ENCODE measurements at places on chromosomes 11 and 22.
A peak's percentile ranks its signal among the peaks of the same experiment; 100 is the strongest.

GRCh38 chr11:113952070-113952469 is 22.8 kb upstream of the HTR3A start:
- no peak for DNase-seq

DNA sequence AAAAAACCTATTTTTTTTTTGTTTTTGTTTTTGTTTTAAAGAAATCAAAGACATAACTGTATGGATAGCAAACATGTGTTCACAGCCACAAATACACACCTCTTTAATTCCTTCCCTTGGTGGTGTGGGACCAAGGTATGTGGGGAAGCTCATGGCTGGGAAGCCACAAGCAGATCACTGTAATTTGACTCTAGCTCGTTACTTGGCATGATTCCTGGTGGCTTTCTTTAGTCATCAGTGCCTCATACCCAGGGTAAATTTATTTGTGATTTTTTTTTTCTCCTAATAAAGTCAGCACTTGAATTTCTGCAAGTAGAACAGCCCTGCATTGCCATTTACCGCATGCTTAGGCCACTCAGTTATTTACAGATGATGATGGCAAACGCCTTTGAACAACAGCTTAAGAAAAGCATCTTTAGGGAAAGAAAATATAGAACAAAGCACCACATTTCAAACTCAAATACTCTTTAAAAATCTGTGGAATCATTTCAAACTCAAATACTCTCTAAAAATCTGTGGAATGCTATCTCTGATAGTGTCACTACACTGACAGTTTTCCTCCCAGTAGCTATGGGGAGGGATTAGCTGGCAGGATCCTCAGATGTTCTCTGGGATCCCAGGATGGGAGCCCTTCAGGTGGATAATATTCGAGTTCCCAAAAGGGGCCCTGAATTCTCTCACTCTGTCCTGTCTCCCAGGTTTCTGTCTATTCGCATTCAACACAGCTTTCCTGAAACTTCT is 687.2 kb downstream of the OPCML start:
- DNase-seq: no peak

DNA sequence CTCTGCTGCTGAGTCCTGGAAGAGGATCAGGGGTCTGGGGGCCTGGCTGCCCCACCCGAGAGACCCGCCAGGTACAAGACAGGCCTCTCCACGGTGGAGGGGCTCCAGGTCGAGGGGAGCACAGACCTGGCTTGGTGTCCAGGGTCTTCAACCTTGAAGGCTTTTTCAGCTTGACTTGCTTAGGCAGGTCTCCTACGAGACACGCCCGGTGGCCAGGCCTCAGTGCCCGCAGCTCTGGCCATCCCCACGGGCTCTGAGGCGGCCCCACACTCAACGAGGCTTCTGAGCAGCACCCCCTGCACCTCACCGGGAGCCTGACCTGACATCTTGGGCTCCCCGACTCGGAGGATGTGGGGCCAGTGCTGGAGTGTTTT is 6.6 kb upstream of the PLXNB2 start:
- DNase-seq: peak; percentile 26

DNA sequence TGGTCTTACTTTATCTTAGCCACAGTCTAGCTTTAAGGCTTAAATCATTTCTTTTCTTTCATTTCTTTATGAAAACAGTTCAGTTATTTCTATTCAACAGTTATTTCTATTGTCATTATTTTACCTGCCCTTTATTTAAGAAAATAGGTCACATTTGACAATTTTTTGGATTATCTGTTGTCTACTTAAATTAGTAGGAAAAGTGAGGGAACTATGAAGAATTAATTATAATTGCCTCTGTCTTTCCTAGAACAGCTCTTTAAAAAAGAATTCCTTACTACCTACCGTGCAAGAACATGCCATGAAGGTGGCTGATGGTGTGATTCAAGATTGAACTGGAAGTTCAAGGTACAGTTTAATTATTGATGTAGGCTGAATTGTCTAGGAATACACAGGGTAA is at the start of gene OR4C6:
Gene OR4C6, plus strand, starts transcription at position 301 of the 400 bp plus-strand sequence. CDS start 2,966 bp downstream, outside the sequence.
- no peak for DNase-seq

GRCh38 chr11:132300283-132300682 is 929.9 kb downstream of the NTM start:
- no peak for DNase-seq

- DNase-seq: no peak
These were observed 35.9 kb downstream of the KIAA0930 start for GRCh38 chr22:45204819-45205218.

DNA sequence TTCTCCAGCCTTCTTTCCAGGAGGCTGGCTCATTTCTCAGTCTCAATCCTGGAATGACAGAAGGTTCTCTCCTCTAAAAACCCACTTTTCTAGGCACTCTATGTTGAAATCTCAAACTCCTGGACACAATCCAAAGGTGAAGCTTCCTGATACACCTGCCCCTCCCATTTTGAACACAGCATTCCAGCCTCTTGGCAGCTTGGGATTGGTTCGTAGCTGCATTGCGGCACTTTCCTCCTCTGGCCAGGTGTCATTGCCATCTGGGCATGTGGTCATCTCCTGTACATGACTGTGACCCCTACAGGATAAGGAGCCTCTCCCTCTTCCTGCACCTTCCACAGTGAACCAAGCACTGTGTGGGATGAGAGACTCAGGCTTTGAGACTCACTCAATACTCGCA is 230.2 kb upstream of the B3GAT1 start:
- no peak for DNase-seq

GRCh38 chr22:32023251-32023827 is 19.7 kb upstream of the SLC5A1 start:
- DNase-seq: no peak

GRCh38 chr11:73962101-73962705 is 11.4 kb downstream of the DNAJB13 start:
- DNase-seq: no peak

- DNase-seq: no peak
These were observed 174.5 kb downstream of the CEP164 start for GRCh38 chr11:117502015-117502778.

- no peak for DNase-seq
These were observed 66.4 kb downstream of the ZNRF3 start for GRCh38 chr22:28949788-28950187.

- no peak for DNase-seq
These were observed 226.4 kb downstream of the FAM181B start for GRCh38 chr11:82507288-82507687.

DNA sequence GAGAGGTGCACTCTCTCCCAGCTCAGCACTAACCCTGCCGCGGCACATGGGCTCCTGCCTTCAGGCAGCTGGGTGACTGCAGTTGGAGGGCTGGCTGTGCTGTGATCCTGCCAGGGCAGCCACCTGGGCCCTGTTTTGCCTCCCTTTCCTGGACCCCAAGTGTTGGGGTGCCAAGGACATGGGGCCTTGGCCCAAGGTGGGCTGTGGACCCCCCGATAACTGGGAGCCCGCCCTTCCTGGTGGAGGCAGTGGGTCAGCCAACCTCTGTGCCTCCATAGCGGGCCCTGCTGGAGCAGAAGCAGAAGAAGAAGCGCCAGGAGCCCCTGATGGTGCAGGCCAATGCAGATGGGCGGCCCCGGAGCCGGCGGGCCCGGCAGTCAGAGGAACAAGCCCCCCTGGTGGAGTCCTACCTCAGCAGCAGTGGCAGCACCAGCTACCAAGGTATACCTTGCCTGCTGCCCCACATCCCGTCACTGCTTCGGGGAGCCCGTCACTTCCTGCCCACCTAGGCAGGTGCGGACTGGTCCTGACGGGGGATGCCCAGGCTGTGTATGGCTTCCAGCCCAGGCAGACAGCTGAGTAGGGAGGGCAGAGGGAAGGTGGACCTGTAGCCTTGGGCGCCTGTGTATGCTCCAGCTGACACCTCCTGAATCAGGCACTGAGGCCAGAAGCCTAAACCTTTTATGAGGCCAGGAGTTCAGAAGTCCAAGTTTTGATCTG is 8.9 kb downstream of the TUB start:
- no peak for DNase-seq

DNA sequence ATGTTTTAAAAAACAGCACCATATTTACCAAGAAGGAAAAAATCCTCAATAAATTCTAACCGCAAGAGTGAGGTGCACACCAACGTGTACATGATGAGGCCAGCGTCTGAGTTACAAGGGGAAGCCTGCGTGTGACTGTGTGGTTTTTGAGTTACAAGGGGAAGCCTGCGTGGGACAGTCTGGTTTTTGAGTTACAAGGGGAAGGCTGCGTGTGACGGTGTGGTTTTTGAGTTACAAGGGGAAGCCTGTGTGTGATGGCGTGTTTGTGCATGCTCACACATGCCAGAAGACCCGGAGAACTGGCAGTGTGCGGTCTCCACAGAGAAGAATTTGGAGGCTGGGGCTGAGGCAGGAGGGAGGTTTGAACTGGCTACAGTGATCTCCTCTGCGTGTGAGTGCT is 1376.4 kb downstream of the TBC1D22A start:
- no peak for DNase-seq

GRCh38 chr22:37552524-37553163 is 7.6 kb upstream of the CDC42EP1 start:
- peak; percentile 89 for DNase-seq

GRCh38 chr11:61417670-61418069 is 12.1 kb downstream of the CPSF7 start:
- no peak for DNase-seq

GRCh38 chr11:44537679-44538078 is 27.8 kb upstream of the CD82 start:
- no peak for DNase-seq

GRCh38 chr11:45185228-45185729 is 38.8 kb downstream of the PRDM11 start:
- DNase-seq: no peak

DNA sequence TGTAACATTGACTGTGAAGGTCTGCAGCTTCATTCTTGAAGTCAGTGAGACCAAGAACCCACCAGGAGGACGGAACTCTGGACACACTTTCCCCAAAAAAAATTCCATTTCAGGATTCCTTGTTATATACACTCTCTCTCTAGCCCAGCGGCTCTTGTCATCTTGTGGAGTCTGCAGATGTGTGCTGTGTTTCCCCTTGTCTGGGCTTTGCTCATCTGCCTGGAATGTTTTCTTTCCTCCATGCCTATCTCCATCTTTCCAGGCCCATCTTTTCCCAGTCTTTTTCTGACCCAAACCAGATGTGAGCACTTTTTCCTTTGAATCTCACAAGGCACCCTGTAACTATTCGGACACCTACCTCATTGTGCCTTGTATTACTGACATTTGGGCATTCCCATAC is 5.1 kb upstream of the DRG1 start:
- DNase-seq: no peak

DNA sequence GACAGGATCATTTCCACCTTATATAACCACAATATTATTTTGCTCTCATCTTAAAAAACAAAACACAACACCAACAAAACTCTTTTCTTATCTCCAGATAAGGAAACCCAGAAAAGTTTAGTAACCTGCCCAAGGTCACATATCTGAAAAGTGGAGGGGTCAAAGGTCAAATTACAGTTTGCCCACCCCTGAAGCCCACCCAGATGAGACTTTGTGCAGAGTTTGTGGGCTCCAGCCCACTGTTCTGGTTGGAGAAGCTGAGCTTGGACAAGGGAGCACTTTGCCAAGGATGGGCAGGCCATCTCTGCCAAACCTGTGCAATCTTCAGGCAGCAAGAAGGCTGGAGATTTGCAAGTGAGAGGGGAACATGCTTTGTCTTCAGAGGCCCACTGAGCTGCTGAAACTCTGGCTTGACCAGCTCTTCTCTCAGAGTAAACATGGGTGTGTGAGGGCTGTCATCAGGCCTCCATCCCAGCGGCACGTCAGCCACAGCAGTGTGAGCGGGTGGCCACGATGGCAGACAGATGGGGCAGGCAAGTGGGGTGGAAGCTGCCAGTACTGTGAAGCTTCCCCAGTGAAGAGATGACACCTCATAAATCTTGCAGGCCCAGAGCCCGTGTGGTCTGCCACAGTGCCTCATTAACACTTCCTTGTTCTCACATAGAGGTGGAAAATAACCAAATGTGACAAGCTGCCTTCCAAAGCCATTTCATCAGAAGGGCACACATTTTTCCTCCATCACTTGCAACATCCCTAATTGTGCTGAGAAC is 111.8 kb downstream of the CCDC81 start:
- DNase-seq: no peak

- DNase-seq: no peak
These were observed 2.5 kb downstream of the TBC1D22A start for GRCh38 chr22:46764779-46765485.

GRCh38 chr11:31233425-31233824 is 136.1 kb downstream of the DCDC1 start:
- DNase-seq: no peak

DNA sequence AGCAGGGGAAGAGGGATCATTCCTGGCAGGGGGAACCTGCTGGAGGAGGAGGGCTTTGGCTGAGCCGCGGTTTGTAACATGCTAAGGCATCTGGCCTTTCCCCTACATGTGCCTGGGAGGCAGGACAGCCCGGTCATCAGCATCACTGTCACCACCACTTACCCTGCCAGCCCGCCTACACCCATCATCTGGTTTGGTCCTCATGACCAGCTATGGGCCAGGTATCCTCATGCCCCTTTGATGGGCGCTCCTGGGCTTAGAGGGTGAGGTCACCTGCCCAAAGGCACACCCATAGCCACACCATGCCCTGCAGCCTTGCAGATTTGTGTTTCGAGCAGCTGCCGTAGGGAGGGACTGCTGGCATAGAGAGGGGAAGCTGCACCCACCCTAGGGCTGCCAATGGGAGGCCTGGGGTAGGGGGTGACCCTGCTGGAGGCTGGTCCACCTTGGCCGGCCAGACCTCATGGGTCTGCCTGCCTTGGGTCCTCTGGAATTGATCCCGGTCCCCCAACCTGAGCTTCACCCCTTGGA is 2.6 kb downstream of the MRGPRF start:
- DNase-seq: peak; percentile 35

GRCh38 chr11:3913921-3914320 is 58.5 kb downstream of the STIM1 start:
- DNase-seq: no peak

DNA sequence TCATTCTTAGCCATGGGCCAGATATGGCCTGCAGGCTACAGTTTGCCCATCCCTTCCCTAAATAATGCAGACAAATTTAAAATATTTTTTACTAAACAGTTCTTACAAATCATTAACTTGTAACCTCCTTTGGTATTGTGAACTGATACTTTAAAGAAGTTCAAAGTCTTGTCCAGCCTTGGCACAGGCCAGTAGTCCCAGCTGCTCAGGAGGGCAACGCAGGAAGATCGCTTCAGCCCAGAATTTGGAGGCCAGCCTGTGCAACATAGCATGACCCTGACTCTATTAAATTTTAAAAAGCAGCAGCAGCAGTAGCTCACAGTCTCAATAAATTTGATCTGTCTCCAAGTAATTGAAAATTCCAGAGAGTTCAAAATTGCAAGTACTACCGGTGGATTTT is 83.7 kb upstream of the ARHGAP32 start:
- no peak for DNase-seq

DNA sequence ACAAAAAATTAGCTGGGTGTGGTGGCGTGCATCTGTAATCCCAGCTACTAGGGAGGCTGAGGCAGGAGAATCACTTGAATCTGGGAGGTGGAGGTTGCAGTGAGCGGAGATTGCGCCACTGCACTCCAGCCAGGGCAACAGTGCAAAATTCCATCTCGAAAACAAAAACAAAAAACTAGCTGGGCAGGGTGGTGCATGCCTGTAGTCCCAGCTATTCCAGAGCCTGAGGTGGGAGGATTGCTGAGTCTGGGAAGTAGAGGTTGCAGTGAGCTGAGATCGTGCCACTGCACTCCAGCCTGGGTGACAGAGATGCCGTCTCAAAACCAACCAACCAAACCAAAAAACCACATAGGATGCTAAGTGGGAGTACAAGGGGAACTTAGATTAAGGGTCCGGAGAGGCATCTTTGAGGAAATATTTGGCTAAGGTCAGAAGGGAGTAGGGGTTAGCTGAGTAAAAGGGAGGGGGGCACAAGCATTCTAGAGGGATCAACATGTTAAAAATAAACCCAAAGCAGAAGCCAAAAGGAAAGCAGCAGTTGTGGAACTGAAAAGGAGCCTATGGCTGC is 10.2 kb downstream of the PHF5A start:
- no peak for DNase-seq

GRCh38 chr11:120326228-120326627 is 1.1 kb downstream of the TLCD5 start:
- DNase-seq: no peak

Measured in right hindlimb (tissue), 1 donor.